Activated CD4-positive, alpha-beta T cell treated with anti-CD3 and anti-CD28 coated beads, Interleukin-2, amount 50 U/mL, for 24 hours (primary cell): ENCODE measurements at places on chromosomes 11 and 22.

- no peak for DNase-seq
Observed at GRCh38 chr11:68936676-68937620, 33.3 kb downstream of the IGHMBP2 start.

- no peak for DNase-seq
Observed at GRCh38 chr11:3036419-3036818, 20.8 kb downstream of the CARS1 start.

DNA sequence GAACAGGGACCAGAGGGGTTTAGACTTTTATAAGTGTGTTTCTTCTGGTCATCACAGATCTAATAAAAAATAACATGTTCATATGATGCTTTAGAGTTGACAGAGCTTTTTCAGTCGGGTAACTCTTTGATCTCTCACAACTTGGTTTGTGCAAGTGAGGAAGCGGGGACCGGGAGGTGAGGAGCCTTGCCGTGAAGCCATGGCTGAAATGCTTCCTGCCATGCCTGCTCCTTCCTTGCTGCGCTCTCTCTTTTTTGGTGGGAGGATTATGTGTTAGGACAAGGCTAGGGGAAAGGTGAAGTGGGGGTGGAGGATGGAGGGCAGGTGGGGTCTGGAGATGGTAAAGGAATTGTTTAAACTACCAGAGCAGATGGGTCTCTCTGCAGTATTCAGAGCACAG is 23.8 kb downstream of the TEAD1 start:
- DNase-seq: no peak

GRCh38 chr11:130740819-130741218 is 175.5 kb downstream of the SNX19 start:
- no peak for DNase-seq

DNA sequence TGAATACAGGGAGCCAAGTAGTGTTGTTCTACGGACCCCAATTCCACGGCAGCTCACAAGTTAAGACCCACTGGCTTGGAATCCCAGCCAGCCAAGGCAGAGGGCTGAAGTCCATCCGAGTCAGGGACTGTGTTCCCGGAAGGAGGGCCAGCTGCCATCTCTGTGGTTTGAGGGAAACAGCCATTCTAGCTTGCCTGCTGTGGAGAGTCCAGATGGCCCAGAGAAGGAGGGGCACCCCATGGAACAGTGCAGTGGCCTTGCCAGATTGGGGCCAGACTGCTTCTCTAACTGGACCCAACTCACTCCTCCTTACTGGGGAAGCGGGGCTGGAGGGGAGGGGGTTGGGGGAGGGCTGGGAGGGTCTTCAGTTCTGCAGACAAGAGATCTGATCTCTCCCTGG is 156.4 kb downstream of the FAM181B start:
- DNase-seq: no peak

GRCh38 chr11:62461740-62462507 is 43.1 kb downstream of the SCGB1A1 start:
- DNase-seq: no peak

DNA sequence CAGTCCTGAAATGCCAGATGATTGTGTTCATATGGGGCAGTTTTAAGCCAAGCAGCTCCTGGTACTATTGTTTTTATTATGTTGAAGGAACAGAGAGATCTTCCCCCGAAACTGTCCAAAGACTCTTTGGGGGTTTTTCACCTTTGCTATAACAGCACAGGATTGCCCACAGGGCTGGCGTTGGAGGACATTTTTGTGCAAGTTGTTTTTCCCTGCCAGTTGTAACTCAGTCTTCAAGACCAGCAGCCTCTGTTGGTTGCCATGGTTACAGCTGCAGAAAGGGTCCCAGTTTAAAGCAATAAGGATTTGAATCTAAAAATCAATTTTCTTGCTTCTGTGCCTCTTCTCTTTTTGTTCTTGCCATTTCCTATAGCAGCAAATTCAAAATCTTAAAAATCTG is 45.4 kb upstream of the YWHAH start:
- DNase-seq: no peak

DNA sequence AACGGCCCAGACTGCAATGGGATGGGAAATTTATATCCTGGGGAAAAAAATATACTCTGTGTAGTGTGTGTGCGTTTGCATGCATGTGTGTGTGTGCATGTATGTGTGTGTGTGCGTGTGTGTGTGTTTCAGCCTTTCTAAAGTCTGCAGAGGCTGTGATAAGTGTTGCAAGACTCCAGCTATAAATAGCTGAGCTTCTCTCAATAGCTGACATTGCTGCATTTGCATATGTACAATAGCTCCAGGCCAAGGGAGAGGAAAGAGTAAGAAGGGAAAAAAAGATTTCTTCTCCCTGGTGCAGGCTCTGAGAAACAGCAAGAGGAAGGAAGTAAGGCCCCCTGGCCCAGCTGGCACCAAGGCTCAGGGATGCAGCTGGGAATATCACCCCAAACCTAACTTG is 483.0 kb downstream of the MN1 start:
- no peak for DNase-seq

GRCh38 chr22:17874231-17874905 is 100.1 kb upstream of the BID start:
- no peak for DNase-seq

DNA sequence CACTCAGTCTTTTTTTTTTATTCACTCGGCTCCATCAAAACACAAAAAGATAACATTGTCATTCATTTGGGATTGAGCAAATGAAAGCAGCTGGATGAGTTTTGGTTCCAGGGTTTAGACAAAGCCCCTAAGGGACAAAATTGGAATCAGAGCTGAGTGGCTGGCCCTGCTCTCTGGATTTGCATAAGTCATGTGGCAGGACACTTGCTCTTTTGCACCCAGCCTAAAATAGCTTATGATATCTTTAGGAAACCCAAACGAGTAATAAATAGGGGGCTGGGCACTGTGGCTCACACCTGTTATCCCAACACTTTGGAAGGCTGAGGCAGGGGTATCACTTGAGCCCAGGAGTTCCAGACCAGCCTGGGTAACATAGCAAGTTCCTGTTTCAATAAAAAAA is 11.0 kb upstream of the TMEM121B start:
- DNase-seq: no peak

DNA sequence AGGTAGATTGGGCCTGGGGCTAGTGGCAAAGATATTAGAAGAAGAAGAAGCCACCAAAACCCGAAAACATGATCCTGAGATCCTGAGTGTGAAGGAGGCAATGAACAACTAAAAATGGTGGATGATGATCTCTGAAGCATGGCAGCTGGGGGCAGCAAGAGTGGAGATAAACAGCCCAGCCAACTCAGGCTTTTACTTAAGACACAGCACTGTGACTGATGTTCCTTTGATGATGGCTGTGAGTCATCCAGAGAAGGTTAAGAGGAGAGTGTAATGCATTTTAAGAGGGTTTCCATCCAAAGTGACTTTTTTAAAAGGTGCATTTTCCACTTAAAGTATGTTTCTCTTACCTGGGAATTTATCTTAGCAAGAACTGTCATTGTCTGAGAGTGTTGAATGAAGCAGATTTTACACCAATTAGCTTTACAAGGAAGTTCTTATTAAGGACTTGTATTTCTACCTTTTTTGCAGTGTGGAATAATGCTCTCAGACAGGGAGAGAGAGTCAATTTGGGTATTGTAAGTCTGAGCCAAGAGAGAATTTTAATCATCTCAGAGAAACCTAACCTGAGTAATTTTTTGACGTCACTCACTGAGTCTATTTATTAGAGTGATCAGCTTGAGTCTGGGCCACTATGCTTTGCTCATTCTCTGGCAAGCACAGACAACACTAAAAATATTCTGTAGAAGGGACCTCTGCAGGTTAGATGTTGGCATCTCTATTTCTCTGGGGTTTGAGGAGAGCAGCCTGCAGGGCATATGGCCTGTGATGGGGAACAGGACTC is 14.1 kb upstream of the CALCB start:
- DNase-seq: no peak

DNA sequence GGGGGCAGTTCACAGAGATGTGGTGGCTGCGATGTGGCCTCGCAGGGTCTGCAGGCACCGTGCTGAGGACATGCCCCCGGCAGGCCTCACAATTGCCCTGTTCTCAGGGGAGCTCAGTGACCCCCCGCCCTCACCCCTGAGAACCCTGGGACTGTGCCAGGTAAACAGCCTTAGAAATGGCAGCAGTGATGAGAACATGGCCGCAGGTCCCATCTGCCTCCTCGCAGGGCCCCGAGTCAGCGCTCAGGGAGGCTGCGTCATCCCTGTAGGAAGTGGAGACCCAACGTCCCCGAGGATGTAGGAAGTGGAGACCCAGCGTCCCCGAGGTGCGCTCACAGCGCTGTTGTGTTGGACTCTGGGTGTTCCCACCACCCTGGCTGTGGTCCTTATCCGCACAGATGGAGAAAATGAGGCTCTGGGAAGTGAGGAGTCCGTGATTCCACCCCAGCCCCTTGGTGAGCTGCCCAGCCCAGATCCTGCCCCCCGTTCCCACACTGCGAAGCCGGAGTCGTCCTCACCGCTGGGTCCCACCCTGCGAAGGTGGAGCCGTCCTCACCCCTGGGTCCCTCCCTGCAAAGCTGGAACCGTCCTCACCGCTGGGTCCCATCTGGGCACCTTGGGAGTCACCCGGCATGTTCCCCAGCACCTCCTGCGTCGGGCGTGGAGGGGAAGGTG is 1086.8 kb downstream of the BRD1 start:
- no peak for DNase-seq

- no peak for DNase-seq
Observed at GRCh38 chr11:27949951-27950738, 157.8 kb downstream of the KIF18A start.

DNA sequence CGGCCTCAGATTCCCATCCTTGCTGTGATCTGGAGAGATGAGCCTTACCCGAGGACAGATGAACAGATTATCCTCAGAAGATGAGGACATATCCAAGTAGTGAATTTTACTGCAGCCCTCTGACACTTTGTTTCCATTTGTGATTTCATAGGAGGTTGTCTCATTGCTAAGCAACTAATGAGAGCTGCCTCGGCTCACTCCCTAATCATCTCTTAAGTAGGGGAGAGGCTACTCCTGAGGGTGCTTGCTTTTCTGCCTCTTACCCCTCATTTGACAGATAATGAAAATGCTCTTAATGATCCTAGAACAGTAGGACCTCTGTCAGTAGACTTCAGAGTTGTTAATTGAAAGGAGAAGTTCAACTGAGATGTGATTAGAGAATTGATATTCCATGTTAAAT is 150.9 kb downstream of the TBC1D22A start:
- no peak for DNase-seq

DNA sequence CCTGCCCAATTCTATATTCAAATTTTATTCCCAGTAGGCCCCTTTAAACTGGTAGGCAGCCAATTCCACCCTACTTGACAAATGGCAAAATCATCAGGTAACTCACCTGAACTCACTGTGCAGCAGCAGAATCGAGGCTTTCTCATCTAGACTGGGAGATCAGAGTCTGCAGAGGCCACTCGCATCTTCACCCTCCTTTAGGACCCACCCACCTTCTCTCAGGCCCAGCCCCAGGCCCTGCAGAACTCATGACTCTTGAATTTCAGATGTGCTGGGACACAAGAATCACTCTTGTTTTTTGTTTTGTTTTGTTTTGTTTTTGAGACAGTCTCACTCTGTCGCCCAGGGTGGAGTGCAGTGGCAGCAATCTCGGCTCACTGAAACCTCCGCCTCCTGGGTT is 38.8 kb downstream of the MICAL3 start:
- DNase-seq: no peak

- DNase-seq: no peak
Observed at GRCh38 chr11:17524221-17524620, 20.0 kb downstream of the USH1C start.

- DNase-seq: no peak
Observed at GRCh38 chr11:20626279-20626678, 26.9 kb downstream of the SLC6A5 start.

GRCh38 chr11:115500547-115501501 is 3.4 kb downstream of the CADM1 start:
- no peak for DNase-seq

GRCh38 chr11:59804061-59804460 is 6.5 kb downstream of the MRPL16 start:
- DNase-seq: no peak

- DNase-seq: no peak
Observed at GRCh38 chr11:115581871-115582639, 77.8 kb upstream of the CADM1 start.

- no peak for DNase-seq
Observed at GRCh38 chr22:45112136-45112879, 51.4 kb upstream of the NUP50 start.

DNA sequence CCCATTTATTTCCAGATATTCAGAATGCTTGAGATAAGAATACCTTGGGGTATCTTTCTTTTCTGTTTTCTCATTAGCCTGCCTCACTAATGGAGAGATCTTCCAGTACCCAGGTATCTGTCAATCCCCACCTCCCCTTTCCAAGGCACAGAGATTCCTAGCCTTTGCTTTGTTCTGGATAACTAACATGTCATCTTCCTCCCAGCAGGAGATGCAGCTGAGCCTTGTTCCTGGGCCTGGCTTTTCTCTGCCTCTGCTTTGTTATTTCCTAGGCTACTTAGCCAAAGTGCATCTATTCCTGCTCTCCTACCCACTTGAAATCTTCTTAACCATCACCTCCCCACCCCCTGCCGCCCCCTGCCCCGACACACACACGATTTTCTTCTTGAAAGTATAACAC is 297.1 kb downstream of the NELL1 start:
- no peak for DNase-seq

- DNase-seq: no peak
Observed at GRCh38 chr22:38304526-38304925, 12.7 kb downstream of the CSNK1E start.

GRCh38 chr11:1296287-1296686 is 13.1 kb downstream of the TOLLIP start:
- no peak for DNase-seq

GRCh38 chr11:29125606-29126005 is 891.2 kb downstream of the KCNA4 start:
- DNase-seq: no peak

- no peak for DNase-seq
Observed at GRCh38 chr11:102436976-102437375, 15.6 kb downstream of the TMEM123 start.

GRCh38 chr11:73372375-73372993 is 3.7 kb upstream of the RELT start:
- DNase-seq: no peak

- no peak for DNase-seq
Observed at GRCh38 chr11:88202498-88202897, 27.3 kb upstream of the RAB38 start.
